ENCODE measurements at places on chromosomes 2 and 18.

DNA sequence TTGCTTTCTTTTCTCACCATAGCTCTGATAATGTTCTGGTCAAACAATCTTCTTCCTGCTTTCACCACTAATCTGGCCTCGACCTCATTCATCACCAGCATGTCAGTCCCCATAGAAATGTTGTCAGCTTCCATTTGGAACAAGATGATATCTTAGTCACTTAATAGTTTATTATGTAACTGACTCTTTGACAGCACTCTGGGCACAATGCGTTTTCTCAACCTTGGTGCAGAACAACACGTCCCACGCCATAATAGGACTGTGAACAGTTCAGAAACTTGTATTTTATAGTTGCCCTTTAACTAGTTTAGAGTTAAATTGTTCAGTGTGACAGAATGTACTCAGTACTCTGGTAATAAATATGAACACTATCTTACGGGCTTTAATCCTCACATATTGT is 106.0 kb downstream of the MC4R start:
- DNase-seq = peak; percentile 3

DNA sequence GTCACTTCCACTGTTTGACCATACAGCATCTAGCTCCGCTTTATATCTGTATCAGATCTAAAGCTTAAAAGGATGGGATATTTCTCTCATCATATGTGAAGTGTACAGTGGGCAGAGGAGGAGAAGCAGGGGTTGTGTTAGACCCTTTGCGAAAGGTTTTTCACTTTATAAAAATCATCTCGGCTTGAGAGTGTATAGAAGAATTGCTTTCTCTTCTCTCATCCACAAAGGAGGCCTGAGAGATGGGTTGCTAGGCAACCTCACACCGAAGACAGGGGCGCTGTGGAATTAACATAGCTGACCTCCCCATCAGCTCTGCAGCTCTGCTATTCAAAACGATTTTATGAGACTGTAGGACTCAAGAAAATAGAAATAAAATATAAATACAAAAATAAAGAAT is 70.2 kb upstream of the GALNT3 start:
- DNase-seq = no peak

GRCh38 chr2:68251855-68252399 is 405 bp downstream of the PPP3R1 start:
- DNase-seq = no peak

DNA sequence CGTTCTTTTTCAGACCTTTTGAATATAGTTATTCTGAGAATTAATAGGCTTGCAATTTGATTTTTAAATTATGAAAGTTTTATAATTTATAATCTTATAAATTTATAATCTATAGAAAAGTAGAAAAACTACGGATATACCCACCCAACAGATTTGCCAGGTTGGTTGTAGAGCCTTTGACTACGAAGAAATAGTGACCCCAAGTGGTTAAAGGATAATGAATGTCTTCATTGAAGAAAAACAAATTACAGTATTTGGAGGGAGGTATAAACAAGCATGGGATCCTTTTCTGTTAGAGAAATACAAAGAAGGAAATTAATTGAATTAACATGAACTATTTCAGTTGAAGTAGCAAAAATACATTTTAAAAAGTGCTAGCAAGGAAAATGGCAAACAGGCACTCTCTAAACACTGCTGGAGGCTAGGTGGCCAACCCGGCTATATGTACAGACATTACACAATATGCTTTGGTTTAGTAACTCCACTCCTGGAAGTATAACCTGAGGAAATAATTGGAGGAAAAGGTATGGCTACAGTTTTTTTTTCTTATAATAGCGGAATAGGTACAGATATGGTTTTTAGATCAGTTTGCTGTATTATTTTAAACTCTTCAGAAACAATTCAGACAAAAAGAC is 110.9 kb downstream of the MIB1 start:
- peak; percentile 3 for DNase-seq

- DNase-seq = no peak
Measured at GRCh38 chr2:28269019-28269784, 123.5 kb upstream of the FOSL2 start.

DNA sequence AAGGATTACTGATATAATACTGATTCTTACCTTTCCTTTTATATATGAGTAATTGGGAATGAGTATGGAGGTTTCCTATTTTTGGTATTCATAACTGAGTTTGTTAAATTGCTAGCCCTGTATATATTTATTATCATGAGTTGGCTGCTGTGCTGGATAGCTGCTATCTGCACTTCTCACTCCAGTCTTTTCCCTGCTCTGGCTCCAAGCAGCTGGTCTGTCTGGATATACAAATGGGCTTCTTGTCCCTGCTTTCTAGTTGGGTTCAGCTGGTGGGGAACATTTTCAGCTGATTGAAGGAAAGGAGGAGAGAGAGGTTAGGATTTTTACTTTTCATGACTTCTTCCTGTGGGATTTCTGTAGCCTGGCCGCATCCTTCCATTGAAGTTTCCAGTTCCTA is 41.2 kb downstream of the AGFG1 start:
- DNase-seq = no peak

GRCh38 chr2:209501579-209501978 is 77.7 kb downstream of the MAP2 start:
- no peak for DNase-seq

DNA sequence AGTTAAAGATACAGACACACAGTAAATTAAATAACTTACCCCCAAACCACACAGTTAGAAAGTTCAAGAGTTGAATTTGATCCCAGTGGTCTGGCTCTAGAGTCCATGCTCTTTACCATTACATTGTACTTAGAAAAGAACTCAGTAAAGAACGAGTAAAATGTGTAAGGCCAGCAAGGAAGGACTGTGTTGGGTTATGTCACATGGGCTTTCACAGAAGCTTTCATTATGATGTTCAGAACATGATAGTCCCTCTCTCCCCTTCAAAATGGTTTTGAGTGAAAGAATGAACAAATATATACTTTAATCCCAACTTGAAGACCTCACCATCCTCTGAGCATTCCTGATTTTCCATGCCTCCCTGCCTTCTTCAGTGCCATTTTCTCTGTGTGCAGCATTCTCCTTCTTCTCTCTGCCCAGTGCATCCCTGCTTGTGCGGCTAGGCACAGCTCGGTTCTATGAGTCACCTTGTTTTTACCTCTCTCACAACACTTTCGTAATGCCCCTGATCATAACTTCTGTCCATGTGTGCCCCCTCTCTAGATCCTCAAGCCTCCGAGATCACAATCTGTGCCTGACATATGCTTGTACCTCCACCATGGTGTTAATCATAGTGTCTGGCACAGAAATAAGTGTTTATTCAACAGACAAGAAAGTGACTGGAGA is 22.0 kb downstream of the RASGRP3 start:
- DNase-seq = no peak

- DNase-seq = no peak
Measured at GRCh38 chr2:189444322-189444721, 3.0 kb downstream of the WDR75 start.

- no peak for DNase-seq
Measured at GRCh38 chr2:239060676-239061075, 212.8 kb downstream of the TWIST2 start.
